ENCODE measurements at places on chromosomes 2 and 18. TPM values are rescaled to one million over a fixed set of nuclear protein-coding genes. Genes with fewer than 3 reads are reported as not detected.

GRCh38 chr2:59804732-59805131 lies 748.7 kb downstream of the BCL11A start:
- no peaks in the 10 kb centered on the region for H3K36me3 ChIP-seq
- no peak overlapping the region for H3K4me3 ChIP-seq
- H3K27ac ChIP-seq: no peak overlapping the region

The IL1RL1 gene
- 0.10 TPM for total RNA-seq

- DNase-seq: no peak
- peaks cover 14% of the 10 kb centered on the region for H3K36me3 ChIP-seq
- H3K27me3 ChIP-seq: no peaks in the 10 kb centered on the region
Observed at GRCh38 chr18:62289047-62289446, 36.1 kb upstream of the TNFRSF11A start.

The NT5C1B gene
- total RNA-seq: not detected

DNA sequence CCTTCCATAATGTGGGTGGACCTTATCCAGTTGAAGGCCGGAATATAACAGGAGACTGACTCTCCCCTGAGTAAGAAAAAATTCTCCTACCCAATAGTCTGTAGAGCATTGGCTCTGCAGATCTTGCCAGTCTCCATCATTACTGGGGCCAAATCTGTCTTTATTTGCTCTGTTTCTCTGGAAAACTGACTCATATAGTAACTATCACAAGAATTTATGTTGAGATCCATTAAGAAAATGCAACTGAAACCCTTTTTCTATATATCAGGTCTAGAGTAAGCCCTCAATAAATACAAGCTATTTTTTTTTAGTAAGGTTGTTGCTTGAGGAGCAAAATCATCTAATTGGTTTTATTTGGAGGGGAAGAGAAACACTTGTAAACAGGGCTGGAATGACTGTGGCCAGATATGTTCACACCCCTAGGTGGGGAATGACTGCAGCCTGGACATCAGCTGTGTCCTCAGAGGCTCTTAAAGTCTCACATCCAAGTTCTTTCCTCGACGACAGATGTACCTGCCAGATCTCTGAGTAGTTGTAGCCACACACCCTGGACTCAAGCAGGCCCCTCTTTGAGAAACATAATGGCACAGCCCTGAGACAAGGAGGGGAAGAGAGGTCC lies 339.7 kb downstream of the TNS1 start:
- peaks cover 48% of the 10 kb centered on the region for H3K4me1 ChIP-seq
- peaks cover 14% of the 10 kb centered on the region for H3K27me3 ChIP-seq
- no peak overlapping the region for H3K27ac ChIP-seq
- H3K4me3 ChIP-seq: no peak overlapping the region
- no peak for DNase-seq
- peaks cover 10% of the 10 kb centered on the region for H3K36me3 ChIP-seq

Data from activated naive CD8-positive, alpha-beta T cell treated with anti-CD3 and anti-CD28 coated beads for 36 hours (primary cell).